ENCODE measurements at places on chromosomes 3 and 15. TPM values are rescaled to one million over a fixed set of nuclear protein-coding genes. Genes with fewer than 3 reads are reported as not detected.
A peak's percentile ranks its signal among the peaks of the same experiment; 100 is the strongest.

DNA sequence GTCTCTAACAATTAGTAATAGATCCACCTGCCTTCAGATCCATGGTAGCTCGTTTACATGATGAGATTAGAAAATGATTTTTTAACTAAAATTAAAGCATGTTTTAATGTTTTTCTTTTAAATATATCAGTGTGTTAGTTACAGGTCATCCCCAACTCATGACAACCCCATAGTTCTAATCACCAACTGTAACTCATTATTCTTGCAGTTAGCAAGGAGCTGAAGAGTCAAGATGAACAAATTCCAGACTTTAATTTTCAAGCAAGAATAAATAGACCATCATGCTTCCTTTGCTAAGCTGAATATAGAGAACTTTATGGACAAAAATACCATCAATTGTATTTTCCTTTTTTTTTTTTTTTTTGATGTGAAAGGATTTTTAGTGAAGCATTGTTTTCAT, 101.1 kb downstream of the TOP2B start:
- H3K27me3 ChIP-seq, result no peaks in the 10 kb centered on the region
- H3K4me1 ChIP-seq, result no peaks in the 10 kb centered on the region
- no peak overlapping the region for H3K27ac ChIP-seq
- no peak overlapping the region for H3K4me3 ChIP-seq

DNA sequence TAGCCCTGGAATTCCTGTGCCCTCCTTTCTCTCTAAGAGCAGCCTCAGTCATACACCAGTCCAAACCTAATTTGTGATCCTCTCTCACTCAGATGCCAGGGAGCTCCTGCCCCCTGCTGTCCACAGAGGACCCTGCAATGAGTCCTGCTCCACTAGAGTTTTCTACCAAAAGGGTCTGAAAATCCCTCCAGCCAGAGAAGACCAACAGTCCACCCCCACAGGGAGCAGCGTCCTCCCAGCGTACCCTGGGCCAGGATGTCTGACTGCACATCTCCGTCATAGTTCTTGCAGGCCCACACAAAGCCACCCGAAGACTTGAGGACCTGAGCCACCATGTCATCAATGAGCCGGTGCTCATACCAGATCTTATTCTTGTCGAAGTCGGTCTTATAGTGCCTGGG, 15.4 kb downstream of the IDH2 start:
- no peaks in the 10 kb centered on the region for H3K27me3 ChIP-seq
- H3K27ac ChIP-seq, result no peak overlapping the region
- H3K4me1 ChIP-seq, result peaks cover 29% of the 10 kb centered on the region
- no peak overlapping the region for H3K4me3 ChIP-seq

DNA sequence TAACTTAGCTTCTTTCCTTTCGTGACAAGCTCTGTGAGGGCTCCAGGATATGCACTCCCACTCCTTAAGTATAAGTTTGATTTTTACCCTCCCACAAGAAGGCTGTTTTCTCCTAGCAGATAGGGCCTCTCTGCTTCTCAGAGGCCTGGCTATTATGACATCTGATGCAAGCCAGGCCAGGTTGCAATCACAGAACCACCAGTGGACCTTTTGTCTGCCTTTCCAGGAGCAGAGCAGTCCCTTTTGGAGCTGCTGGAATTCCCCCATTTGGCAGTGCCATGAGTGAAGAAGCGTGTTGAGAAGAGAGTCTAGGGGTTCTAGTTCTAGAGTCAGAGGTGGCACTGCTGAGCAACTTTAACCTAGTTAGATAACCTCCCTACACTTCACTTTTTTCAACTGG, 1004.3 kb upstream of the SEMA6D start:
- DNase-seq, result no peak
- no peak overlapping the region for H3K4me3 ChIP-seq
- no peak overlapping the region for H3K27ac ChIP-seq
- no peaks in the 10 kb centered on the region for H3K27me3 ChIP-seq

GRCh38 chr15:35330048-35330695, 215.8 kb downstream of the DPH6 start:
- no peaks in the 10 kb centered on the region for H3K4me1 ChIP-seq
- no peak for DNase-seq
- no peaks in the 10 kb centered on the region for H3K27me3 ChIP-seq
- no peaks in the 10 kb centered on the region for H3K36me3 ChIP-seq
- H3K27ac ChIP-seq, result no peak overlapping the region

DNA sequence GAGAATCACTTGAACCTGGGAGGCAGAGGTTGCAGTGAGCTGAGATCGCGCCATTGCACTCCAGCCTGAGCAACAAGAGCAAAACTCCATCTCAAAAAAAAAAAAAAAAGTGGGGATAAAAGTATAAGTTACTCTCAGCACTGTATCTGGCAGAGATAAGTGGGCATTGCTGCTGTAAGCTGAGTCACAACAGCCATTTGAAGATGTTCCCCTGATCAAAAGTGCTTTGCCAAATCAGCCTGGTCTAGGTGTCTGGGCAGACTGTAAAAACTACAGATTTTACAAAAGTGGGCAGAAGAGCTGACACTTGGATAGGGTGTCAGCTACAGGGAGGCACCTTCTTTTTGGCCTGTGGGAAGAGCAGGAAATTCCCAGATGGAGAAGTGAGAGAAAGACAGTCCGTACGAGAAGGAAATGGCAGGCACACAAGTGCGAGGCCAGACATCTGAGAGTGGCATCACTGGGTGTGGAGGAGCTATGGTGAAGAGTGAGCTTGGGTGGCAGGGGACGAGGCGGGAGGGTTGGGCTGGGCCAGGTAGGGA, 78.5 kb downstream of the TRAK1 start:
- H3K4me1 ChIP-seq, result peaks cover 90% of the 10 kb centered on the region
- no peaks in the 10 kb centered on the region for H3K27me3 ChIP-seq
- H3K36me3 ChIP-seq, result no peaks in the 10 kb centered on the region
- H3K27ac ChIP-seq, result peak overlapping the region; percentile 95
- DNase-seq, result peak; percentile 57
- H3K4me3 ChIP-seq, result peak overlapping the region; percentile 31

GRCh38 chr3:9863058-9863772, 16.8 kb downstream of the CIDEC start:
- H3K36me3 ChIP-seq, result no peaks in the 10 kb centered on the region
- no peak overlapping the region for H3K4me3 ChIP-seq
- no peaks in the 10 kb centered on the region for H3K4me1 ChIP-seq
- no peak for DNase-seq

DNA sequence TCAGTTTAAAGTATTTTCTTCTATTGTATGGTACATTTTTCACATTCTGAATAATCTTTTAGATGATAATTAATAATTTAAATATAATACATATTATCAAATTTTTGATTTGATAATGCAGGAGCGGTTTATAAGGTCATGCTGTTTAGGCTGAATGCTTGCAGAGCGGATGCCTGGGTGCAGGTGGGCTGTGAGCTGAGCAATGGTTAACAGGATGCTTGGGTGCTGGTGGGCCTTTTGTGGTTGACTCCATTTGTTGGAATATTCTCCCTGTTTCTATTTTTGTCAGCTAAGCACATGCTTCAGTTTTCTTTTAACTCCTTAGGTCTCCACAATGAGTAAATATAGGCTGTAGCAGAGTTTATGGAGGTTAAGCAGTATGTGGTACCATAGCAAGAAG, 1549.3 kb downstream of the OTOL1 start:
- H3K4me3 ChIP-seq, result no peak overlapping the region
- H3K36me3 ChIP-seq, result no peaks in the 10 kb centered on the region
- no peak for DNase-seq
- no peak overlapping the region for H3K27ac ChIP-seq

GRCh38 chr15:49926740-49927139, 192.3 kb downstream of the ATP8B4 start:
- DNase-seq, result no peak
- H3K36me3 ChIP-seq, result no peaks in the 10 kb centered on the region
- no peaks in the 10 kb centered on the region for H3K4me1 ChIP-seq
- H3K4me3 ChIP-seq, result no peak overlapping the region

GRCh38 chr3:95212117-95212516, 1149.3 kb downstream of the NSUN3 start:
- no peaks in the 10 kb centered on the region for H3K36me3 ChIP-seq
- no peak overlapping the region for H3K4me3 ChIP-seq
- H3K4me1 ChIP-seq, result no peaks in the 10 kb centered on the region
- no peak overlapping the region for H3K27ac ChIP-seq
- H3K27me3 ChIP-seq, result no peaks in the 10 kb centered on the region
- DNase-seq, result no peak

- H3K27ac ChIP-seq, result no peak overlapping the region
- peaks cover 30% of the 10 kb centered on the region for H3K36me3 ChIP-seq
- H3K27me3 ChIP-seq, result no peaks in the 10 kb centered on the region
Measured at GRCh38 chr15:63283126-63283525, 5.7 kb downstream of the APH1B start.

GRCh38 chr3:194148383-194148782, 12.4 kb downstream of the HES1 start:
- DNase-seq, result no peak
- H3K4me1 ChIP-seq, result no peaks in the 10 kb centered on the region
- H3K27me3 ChIP-seq, result no peaks in the 10 kb centered on the region

DNA sequence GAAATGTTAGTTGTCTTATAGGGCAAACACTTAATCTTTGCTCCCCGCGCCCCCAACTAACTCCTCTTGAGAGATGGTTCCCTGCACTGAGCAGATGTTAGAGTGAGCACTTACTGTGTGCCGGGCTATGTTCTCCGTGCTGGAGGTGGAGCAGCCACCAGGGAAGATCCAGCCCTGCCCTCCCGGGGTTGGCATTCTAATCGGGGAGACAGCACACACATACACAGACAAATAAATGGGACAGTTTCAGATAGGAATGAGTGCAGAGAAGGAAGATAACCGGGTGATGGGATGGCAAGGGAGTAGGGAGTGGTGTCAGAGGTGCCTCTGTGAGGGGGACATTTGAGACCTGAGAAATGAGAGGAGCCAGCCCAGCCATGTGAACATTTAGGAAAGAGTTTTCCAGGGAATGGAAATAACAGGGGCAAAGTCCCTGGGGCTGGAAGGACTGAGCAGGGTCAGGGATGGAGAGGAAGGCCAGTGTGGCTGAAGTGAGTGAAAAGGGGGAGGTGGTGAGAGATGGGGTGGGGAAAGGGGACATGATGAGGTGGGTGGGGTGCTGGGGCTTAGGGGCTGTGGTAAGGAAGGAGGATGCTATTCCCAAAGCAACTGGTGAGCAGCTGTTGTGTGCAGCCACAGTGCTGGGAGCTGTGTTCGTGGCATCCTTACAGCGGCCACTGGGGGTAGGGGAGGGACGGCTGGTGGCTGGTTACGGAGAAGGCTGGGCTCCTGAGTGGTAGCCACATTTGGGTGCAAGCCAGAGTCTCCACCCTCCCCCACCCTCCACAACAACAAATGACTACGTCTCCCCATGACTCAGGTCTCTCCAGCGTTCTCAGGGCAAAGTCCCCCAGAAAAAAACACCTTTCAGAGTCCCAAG, 15.4 kb upstream of the FGD5 start:
- H3K4me3 ChIP-seq, result no peak overlapping the region
- no peak overlapping the region for H3K27ac ChIP-seq
- no peaks in the 10 kb centered on the region for H3K4me1 ChIP-seq
- H3K27me3 ChIP-seq, result no peaks in the 10 kb centered on the region
- H3K36me3 ChIP-seq, result no peaks in the 10 kb centered on the region

DNA sequence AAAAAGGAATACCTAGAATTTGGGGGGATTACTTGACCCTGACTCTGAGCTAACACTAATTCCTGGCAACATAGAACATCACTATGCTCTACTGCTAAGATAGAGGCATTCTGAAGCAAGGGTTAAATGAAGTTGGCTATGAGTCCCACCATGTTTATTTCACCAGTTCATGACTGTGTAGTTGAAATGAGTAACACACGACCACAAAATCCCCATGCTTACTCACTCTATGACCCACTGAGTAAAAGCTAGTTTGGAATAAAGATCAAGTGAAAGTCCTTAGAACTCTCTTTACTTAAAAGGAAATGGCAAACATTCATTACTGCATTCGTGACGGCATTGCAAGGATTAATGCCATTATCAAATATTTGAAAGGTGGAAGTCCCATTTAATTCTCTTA, 47.4 kb downstream of the MRPL46 start:
- no peak for DNase-seq
- no peaks in the 10 kb centered on the region for H3K27me3 ChIP-seq
- H3K27ac ChIP-seq, result no peak overlapping the region
- H3K4me3 ChIP-seq, result no peak overlapping the region
- no peaks in the 10 kb centered on the region for H3K36me3 ChIP-seq

- no peaks in the 10 kb centered on the region for H3K36me3 ChIP-seq
- H3K4me3 ChIP-seq, result no peak overlapping the region
- DNase-seq, result no peak
- H3K27ac ChIP-seq, result no peak overlapping the region
- no peaks in the 10 kb centered on the region for H3K4me1 ChIP-seq
Measured at GRCh38 chr3:130014526-130014925, 40.0 kb downstream of the TRH start.

- 0 out of 2 replicates have a peak, but pooled peaks cover 3% of the 10 kb centered on the region for H3K27me3 ChIP-seq
- H3K4me3 ChIP-seq, result no peak overlapping the region
- H3K36me3 ChIP-seq, result no peaks in the 10 kb centered on the region
- H3K27ac ChIP-seq, result no peak overlapping the region
- H3K4me1 ChIP-seq, result no peaks in the 10 kb centered on the region
Measured at GRCh38 chr15:68431037-68431791, 749 bp downstream of the ITGA11 start.

- no peak for DNase-seq
- no peaks in the 10 kb centered on the region for H3K27me3 ChIP-seq
- no peak overlapping the region for H3K4me3 ChIP-seq
- H3K36me3 ChIP-seq, result no peaks in the 10 kb centered on the region
- no peak overlapping the region for H3K27ac ChIP-seq
Measured at GRCh38 chr3:32220006-32220405, 18.5 kb upstream of the CMTM8 start.

DNA sequence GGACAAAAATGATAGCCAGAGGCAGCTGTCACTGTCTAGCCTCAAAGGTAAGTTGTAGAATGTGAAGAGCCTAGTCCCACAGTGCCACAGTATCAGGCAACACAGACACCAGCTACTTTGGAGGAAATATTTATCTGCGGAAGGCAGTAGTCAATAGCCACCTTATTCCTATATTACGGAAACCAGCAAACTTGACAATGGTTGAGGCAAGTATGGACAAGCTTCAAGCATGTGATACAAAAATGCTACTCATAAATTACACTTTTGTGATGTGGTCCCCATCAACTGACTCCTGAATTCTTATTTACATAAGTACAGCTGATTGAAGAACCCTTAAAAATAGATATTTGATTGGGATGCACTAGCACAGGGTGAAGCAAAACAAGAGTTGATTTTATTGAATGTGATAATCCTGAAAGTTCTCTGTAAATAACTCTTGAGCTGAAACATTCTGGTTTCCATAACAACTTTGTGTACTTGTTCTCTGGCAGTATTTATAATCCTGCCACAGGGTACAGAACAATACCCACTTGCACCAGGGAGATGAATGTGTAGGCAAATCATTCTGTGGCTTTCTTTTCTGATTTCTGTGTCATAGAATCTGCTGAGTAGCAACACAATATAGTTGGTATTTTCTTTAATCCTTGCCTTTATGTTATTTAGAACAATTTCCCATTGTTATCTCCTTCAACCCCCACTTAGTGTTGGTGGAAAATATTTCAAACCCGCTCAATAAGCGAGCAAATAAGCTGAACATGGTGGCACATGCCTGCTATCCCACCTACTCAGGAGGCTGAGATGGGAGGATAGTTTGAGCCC, at the start of gene ANKUB1:
ANKUB1 (minus strand) TSS at position 103 of the 819 bp plus-strand sequence. CDS start 188 bp downstream, outside the sequence.
- DNase-seq, result no peak
- no peak within 1 kb of the TSS for H3K4me3 ChIP-seq
- H3K27ac ChIP-seq, result no peak within 1 kb of the TSS
- no peaks in the 10 kb centered on the region for H3K4me1 ChIP-seq
- no peaks in the 10 kb centered on the region for H3K27me3 ChIP-seq

RAD51 gene
- total RNA-seq, result 11.4 TPM

CD80 gene
- total RNA-seq, result not detected

DMXL2 gene
- 17.8 TPM for total RNA-seq

GATA2 gene
- not detected for total RNA-seq

ROPN1B gene
- not detected for total RNA-seq

MUC4 gene
- total RNA-seq, result not detected

CNTN3 gene
- not detected for total RNA-seq

MKRN3 gene
- total RNA-seq, result 17.2 TPM

BOC gene
- total RNA-seq, result 0.47 TPM

ANKRD34C gene
- 0.93 TPM for total RNA-seq

DNASE1L3 gene
- not detected for total RNA-seq

SLTM gene
- total RNA-seq, result 119 TPM

ISY1 gene
- 29.9 TPM for total RNA-seq
